IMR-90 (cell line): ENCODE measurements at places on chromosomes 7 and 10. TPM values are rescaled to one million over a fixed set of nuclear protein-coding genes. Genes with fewer than 3 reads are reported as not detected.

ZNF488 gene
- under 0.01 TPM in 2 replicates for total RNA-seq

CH25H gene
- 0.18 TPM in 1 of 2 replicates, not detected in the other for total RNA-seq

LDB3 gene
- total RNA-seq: 0.28 and 0.36 TPM in 2 replicates

KCND2 gene
- total RNA-seq: under 0.01 TPM in 2 replicates

- peak; percentile 100 for DNase-seq
Measured at GRCh38 chr7:101882595-101883564, 65.5 kb downstream of the CUX1 start.
